ENCODE measurements at places on chromosomes 1 and 21. TPM values are rescaled to one million over a fixed set of nuclear protein-coding genes. Genes with fewer than 3 reads are reported as not detected.

GRCh38 chr1:6700853-6701436 lies 671 bp downstream of the DNAJC11 start:
- peak; percentile 19 for DNase-seq
- H3K27me3 ChIP-seq = no peaks in the 10 kb centered on the region
- H3K27ac ChIP-seq = peak overlapping the region; percentile 88
- peaks cover 13% of the 10 kb centered on the region for H3K36me3 ChIP-seq

- H3K4me3 ChIP-seq = no peak overlapping the region
- no peak overlapping the region for H3K27ac ChIP-seq
- peaks cover 5% of the 10 kb centered on the region for H3K4me1 ChIP-seq
- H3K36me3 ChIP-seq = no peaks in the 10 kb centered on the region
- no peak for DNase-seq
- H3K27me3 ChIP-seq = peaks cover 51% of the 10 kb centered on the region
Measured at GRCh38 chr1:214553142-214553710, 1.8 kb upstream of the PTPN14 start.

FCRL6 gene
- not detected for total RNA-seq

- H3K27me3 ChIP-seq = peaks cover 3% of the 10 kb centered on the region
- H3K4me3 ChIP-seq = no peak overlapping the region
- DNase-seq = no peak
Measured at GRCh38 chr1:56249234-56249633, 330.1 kb downstream of the PLPP3 start.

GRCh38 chr1:88973520-88974137 lies 18.8 kb downstream of the KYAT3 start:
- peaks cover 21% of the 10 kb centered on the region for H3K36me3 ChIP-seq
- no peak for DNase-seq
- no peak overlapping the region for H3K27ac ChIP-seq
- no peak overlapping the region for H3K4me3 ChIP-seq

DNA sequence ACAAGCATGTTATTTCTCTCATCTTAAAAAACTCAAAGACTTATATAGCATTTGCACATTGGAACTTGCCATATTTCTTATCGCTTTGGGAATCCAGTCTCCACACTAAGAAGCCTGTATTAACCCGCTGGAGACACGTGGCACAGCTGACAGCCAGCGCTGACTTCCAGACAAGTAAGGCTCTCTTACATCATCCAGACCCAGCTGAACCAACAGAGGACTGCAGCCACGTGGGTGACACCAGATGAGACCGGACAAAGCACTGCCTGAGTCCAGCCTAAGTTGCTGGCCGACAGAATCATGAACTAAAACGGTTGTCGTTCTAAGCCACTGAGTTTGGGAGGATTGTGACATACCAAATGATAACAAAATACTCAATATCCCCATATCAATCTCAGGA lies 6.3 kb upstream of the CD247 start:
- H3K27ac ChIP-seq = no peak overlapping the region
- no peaks in the 10 kb centered on the region for H3K27me3 ChIP-seq
- H3K4me3 ChIP-seq = no peak overlapping the region
- peaks cover 8% of the 10 kb centered on the region for H3K4me1 ChIP-seq
- no peaks in the 10 kb centered on the region for H3K36me3 ChIP-seq

F5 gene
- total RNA-seq = 20.7 TPM

GRCh38 chr1:234656070-234656895 lies 46.3 kb upstream of the IRF2BP2 start:
- H3K36me3 ChIP-seq = no peaks in the 10 kb centered on the region
- H3K4me1 ChIP-seq = peaks cover 12% of the 10 kb centered on the region
- DNase-seq = no peak
- no peak overlapping the region for H3K27ac ChIP-seq
- H3K27me3 ChIP-seq = no peaks in the 10 kb centered on the region

TTC24 gene
- total RNA-seq = 19.8 TPM

ITLN2 gene
- not detected for total RNA-seq

DPYD gene
- 10.8 TPM for total RNA-seq

DNA sequence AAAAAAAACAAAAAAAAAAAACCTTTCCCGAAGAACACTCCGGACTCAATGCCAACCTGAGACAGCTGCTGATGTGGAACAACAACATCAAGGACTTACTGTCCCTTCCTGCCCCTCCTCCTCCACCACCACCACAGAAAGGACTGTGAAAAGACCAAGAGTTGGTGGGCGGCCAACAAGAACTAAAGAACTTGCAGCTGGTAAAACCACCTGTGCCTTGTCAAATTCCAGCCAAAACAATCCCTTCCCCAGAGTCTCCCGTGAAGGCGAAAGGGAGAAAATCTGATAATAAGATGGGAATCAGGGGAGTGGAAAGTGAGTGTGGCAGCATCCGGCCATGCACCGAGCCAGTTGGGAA lies 88.9 kb downstream of the PROX1 start:
- H3K4me1 ChIP-seq = no peaks in the 10 kb centered on the region
- no peaks in the 10 kb centered on the region for H3K36me3 ChIP-seq
- no peak overlapping the region for H3K27ac ChIP-seq
- no peak for DNase-seq
- peaks cover 2% of the 10 kb centered on the region for H3K27me3 ChIP-seq

GRCh38 chr21:38312822-38313221 lies 56.0 kb downstream of the KCNJ15 start:
- no peak overlapping the region for H3K27ac ChIP-seq
- no peaks in the 10 kb centered on the region for H3K36me3 ChIP-seq
- DNase-seq = no peak
- H3K4me1 ChIP-seq = no peaks in the 10 kb centered on the region

DNA sequence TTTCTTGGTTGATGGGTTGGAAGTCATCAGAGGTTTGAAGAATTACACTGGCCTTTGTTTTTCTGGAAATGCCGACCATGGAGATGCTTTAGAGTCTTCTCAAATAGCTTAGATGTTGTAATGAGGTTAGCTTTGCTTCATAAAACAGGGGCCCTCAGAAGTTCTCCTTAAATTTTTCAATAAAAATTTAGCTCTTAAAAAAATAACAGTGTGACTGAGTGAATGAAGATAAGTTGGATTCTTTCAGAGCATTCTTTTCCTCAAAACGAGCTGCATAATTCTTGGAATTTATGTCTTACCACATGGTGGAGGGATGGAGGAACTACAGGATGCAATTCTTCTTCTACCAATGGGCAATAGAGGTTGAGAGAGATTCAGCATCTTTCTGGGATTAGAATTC lies 23.4 kb downstream of the SYT11 start:
- no peak overlapping the region for H3K27ac ChIP-seq
- H3K27me3 ChIP-seq = no peaks in the 10 kb centered on the region
- no peak for DNase-seq
- H3K36me3 ChIP-seq = no peaks in the 10 kb centered on the region
- no peaks in the 10 kb centered on the region for H3K4me1 ChIP-seq

HSD3B1 gene
- not detected for total RNA-seq

DNA sequence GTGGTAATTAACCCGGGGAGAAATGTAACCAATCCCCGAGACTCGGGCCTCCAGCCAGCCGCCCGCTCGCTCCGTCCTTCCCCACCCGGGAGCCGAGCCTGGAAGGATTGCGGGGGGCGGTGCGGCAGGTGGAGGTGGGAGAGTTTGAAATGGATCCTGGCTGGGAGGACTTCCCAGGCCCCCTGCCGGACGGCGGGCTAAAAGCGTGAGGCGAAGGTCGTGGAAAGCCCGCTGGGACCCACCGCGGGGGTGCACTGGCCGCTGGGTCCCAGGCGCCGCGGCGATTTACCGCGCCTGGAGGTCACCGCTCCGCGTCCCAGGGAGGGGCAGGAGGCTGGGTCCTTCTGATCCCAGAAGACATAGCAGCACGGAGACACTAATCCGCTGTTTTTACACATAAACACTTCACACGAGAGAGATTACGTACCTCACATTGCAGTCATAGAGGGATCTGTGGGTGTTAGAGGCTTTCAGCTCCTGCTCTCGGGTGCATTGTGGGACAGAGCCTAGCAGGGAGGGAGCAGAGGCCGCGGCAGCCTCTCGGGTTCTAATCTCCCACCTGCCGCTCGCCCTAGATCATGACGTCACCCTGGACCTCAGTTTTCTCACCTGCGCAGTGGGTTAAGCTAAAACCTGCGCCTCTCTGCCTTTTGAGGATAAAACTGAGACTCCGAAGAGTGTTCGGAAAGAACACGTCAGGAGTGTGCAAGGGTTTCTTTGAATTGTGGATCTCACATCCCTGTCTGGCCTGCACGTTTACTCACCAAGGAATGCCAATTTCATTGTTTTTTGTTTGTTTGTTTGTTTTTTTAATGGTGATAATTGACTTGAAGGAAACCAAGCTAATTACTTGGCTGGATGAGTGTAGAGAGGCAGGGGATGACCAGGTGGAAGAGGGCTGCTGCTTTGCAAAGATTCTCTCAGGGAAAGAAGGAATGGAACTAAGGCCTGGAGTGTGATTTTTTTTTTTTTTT lies 17.1 kb upstream of the TMEM9 start:
- H3K4me1 ChIP-seq = peaks cover 24% of the 10 kb centered on the region
- peaks cover 7% of the 10 kb centered on the region for H3K27me3 ChIP-seq
- H3K36me3 ChIP-seq = no peaks in the 10 kb centered on the region
- H3K4me3 ChIP-seq = peak overlapping the region; percentile 75

BRDT gene
- total RNA-seq = not detected

GRCh38 chr1:246306415-246307037 lies 200.6 kb downstream of the SMYD3 start:
- DNase-seq = no peak
- H3K36me3 ChIP-seq = peaks cover 5% of the 10 kb centered on the region
- H3K4me1 ChIP-seq = no peaks in the 10 kb centered on the region
- H3K27ac ChIP-seq = no peak overlapping the region
- no peaks in the 10 kb centered on the region for H3K27me3 ChIP-seq

TINAGL1 gene
- not detected for total RNA-seq

SRSF11 gene
- 203 TPM for total RNA-seq

DNA sequence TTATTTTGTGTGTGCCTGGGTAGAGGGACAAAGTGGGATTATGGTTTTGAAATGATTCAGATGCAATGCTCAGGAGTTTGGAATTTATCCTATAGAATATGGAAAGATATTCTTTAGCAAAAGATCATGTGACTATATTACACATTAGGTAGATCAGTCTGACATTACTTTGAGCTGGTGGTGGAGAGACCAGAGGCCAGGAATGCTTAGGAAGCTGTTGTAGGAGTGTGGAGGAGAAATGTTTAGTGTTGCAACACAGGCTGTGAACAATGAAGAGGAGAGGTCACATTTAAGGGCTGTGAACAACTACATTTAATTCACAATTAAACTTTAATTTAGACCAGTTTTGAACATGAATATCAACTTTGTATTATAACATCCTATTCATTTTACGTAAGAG lies 45.3 kb upstream of the PODN start:
- no peak overlapping the region for H3K27ac ChIP-seq
- no peak for DNase-seq
- no peaks in the 10 kb centered on the region for H3K27me3 ChIP-seq
- H3K4me3 ChIP-seq = no peak overlapping the region
- H3K36me3 ChIP-seq = peaks cover 7% of the 10 kb centered on the region

DNA sequence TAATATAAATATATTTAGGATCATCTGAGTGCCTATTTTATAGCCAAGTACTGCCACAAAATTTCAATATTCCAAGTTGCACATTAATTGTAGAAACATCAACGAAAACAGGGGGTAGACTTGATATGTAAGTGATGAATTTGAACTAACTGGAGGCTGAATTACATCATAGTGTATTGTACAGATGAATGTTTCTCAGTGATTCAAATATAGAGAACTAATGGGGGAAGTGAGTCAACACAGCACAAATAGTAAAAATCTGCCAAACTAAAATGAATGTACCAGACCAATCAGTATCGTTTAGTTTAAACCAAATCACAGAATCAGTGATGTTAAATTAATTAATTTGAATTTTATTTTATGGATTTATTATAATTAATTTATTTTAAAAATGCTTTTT lies 42.8 kb downstream of the RTCA start:
- no peaks in the 10 kb centered on the region for H3K27me3 ChIP-seq
- no peak overlapping the region for H3K4me3 ChIP-seq

GRCh38 chr1:226650236-226650841 lies 88.7 kb downstream of the ITPKB start:
- no peak overlapping the region for H3K4me3 ChIP-seq
- no peaks in the 10 kb centered on the region for H3K27me3 ChIP-seq
- no peak for DNase-seq
- H3K4me1 ChIP-seq = peaks cover 42% of the 10 kb centered on the region
- H3K27ac ChIP-seq = peak overlapping the region; percentile 70

GRCh38 chr1:155069551-155070157 lies 6.1 kb downstream of the EFNA4 start:
- no peak for DNase-seq
- no peak overlapping the region for H3K4me3 ChIP-seq
- H3K27me3 ChIP-seq = no peaks in the 10 kb centered on the region
- H3K4me1 ChIP-seq = peaks cover 26% of the 10 kb centered on the region
